ENCODE measurements at places on chromosomes 11 and 22. TPM values are rescaled to one million over a fixed set of nuclear protein-coding genes. Genes with fewer than 3 reads are reported as not detected.

MMP8 gene
- polyA plus RNA-seq, result 0.08 TPM

GRCh38 chr22:29203488-29204454 is 1.9 kb upstream of the EMID1 start:
- H3K27me3 ChIP-seq, result no peaks in the 10 kb centered on the region
- no peak overlapping the region for H3K27ac ChIP-seq
- no peak overlapping the region for H3K4me3 ChIP-seq

DNA sequence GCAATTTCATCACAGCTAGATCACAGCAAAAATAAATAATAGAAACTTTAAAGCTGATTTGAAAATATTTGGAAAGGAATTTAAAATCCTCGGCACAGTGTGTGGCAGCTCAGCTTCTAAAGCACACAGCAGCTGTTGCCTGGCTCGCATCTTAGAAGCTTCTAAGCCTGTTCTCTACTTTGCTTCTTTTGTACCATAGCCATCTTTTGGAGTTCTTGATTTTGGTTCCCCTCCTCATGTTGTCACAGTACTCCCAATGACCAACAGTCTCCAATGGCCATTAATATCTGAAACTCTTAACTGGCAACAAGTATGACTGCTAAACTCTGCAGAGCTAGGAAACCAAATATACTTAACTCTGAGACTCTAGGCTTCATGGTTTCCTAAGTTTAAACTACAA is 28.8 kb downstream of the CHKA start:
- no peak overlapping the region for H3K27ac ChIP-seq
- no peaks in the 10 kb centered on the region for H3K36me3 ChIP-seq

- DNase-seq, result no peak
- no peak overlapping the region for H3K27ac ChIP-seq
- H3K27me3 ChIP-seq, result no peaks in the 10 kb centered on the region
- no peaks in the 10 kb centered on the region for H3K36me3 ChIP-seq
- H3K4me3 ChIP-seq, result no peak overlapping the region
- no peaks in the 10 kb centered on the region for H3K4me1 ChIP-seq
Measured at GRCh38 chr22:27440304-27440865, 361.2 kb downstream of the MN1 start.

DNA sequence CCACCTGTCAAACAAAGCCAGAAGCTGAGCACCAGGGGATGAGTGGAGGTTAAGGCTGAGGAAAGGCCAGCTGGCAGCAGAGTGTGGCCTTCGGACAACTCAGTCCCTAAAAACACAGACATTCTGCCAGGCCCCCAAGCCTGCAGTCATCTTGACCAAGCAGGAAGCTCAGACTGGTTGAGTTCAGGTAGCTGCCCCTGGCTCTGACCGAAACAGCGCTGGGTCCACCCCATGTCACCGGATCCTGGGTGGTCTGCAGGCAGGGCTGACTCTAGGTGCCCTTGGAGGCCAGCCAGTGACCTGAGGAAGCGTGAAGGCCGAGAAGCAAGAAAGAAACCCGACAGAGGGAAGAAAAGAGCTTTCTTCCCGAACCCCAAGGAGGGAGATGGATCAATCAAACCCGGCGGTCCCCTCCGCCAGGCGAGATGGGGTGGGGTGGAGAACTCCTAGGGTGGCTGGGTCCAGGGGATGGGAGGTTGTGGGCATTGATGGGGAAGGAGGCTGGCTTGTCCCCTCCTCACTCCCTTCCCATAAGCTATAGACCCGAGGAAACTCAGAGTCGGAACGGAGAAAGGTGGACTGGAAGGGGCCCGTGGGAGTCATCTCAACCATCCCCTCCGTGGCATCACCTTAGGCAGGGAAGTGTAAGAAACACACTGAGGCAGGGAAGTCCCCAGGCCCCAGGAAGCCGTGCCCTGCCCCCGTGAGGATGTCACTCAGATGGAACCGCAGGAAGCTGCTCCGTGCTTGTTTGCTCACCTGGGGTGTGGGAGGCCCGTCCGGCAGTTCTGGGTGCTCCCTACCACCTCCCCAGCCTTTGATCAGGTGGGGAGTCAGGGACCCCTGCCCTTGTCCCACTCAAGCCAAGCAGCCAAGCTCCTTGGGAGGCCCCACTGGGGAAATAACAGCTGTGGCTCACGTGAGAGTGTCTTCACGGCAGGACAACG is 11.7 kb downstream of the CXCR5 start:
- H3K4me1 ChIP-seq, result peaks cover 16% of the 10 kb centered on the region
- H3K27ac ChIP-seq, result no peak overlapping the region
- no peaks in the 10 kb centered on the region for H3K27me3 ChIP-seq
- H3K4me3 ChIP-seq, result no peak overlapping the region
- no peaks in the 10 kb centered on the region for H3K36me3 ChIP-seq

- H3K36me3 ChIP-seq, result no peaks in the 10 kb centered on the region
- H3K4me1 ChIP-seq, result no peaks in the 10 kb centered on the region
- H3K4me3 ChIP-seq, result no peak overlapping the region
- H3K27ac ChIP-seq, result no peak overlapping the region
Measured at GRCh38 chr11:121282886-121283502, 9.6 kb upstream of the SC5D start.

RNF215 gene
- 13.9 TPM for polyA plus RNA-seq

GRCh38 chr11:12224537-12224893 is 114.1 kb downstream of the MICAL2 start:
- DNase-seq, result peak; percentile 62
- H3K4me3 ChIP-seq, result no peak overlapping the region
- H3K27me3 ChIP-seq, result no peaks in the 10 kb centered on the region

GRCh38 chr22:42596336-42596735 is 18.3 kb downstream of the POLDIP3 start:
- H3K27ac ChIP-seq, result no peak overlapping the region
- peaks cover 81% of the 10 kb centered on the region for H3K36me3 ChIP-seq
- H3K4me3 ChIP-seq, result no peak overlapping the region
- DNase-seq, result no peak
- no peaks in the 10 kb centered on the region for H3K27me3 ChIP-seq

DNA sequence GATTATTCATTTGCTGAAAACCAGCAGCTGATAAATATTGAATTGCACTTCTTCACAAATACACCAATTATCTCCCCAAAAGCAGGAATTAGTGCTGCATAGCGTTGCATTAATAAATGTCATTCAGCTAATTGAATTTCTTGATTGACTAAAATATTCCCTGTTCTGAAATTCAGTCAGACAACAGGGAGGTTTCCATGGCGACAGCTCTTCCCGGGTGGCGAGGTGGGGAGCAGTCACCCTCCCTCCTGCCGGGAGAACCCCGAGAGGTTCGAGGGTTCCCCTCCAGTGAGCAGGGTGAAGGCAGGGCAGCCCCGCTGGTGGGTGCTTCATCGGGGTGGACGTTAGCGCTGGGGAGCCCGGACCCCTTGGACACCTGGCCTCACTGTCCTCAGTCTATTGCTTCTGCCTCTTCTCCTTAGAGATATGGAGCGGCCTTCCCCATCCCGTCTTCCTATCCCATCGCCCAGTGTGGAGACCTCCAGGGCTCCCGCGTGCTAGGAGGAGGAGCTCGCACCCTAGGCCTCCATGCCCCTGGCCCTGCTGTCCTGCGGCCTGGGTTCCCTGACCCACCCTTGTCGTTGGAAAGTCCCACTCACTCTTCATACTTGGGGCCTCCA is 983.5 kb downstream of the BRD1 start:
- H3K36me3 ChIP-seq, result no peaks in the 10 kb centered on the region
- H3K27me3 ChIP-seq, result no peaks in the 10 kb centered on the region
- no peak overlapping the region for H3K27ac ChIP-seq
- no peak overlapping the region for H3K4me3 ChIP-seq
- no peak for DNase-seq

- no peaks in the 10 kb centered on the region for H3K27me3 ChIP-seq
- peak overlapping the region; percentile 40 for H3K27ac ChIP-seq
- H3K36me3 ChIP-seq, result no peaks in the 10 kb centered on the region
- peak overlapping the region; percentile 21 for H3K4me3 ChIP-seq
- peaks cover 9% of the 10 kb centered on the region for H3K4me1 ChIP-seq
- peak; percentile 93 for DNase-seq
Measured at GRCh38 chr22:27377501-27378295, 423.9 kb downstream of the MN1 start.

OR5P2 gene
- not detected for polyA plus RNA-seq

DNA sequence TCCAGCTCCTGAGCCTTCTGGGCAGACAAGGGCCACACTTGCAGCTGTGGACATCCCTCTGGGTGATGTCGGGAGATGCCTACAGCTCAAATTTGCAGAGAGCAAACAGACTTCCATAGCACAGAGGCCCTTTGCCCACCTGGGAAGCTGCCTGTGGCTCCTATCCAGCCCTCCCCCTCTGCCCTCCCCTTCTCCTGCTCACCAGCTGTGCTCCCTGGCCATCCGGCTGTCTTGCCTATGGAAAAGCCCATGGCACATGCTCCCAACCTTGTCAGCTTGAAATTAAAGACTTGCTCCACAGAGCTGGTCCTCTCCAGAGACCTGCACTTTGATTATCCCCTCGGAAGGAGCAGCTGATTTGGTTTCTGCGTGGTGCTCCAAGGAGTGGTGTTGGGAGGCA is 118.9 kb upstream of the NECTIN1 start:
- no peaks in the 10 kb centered on the region for H3K4me1 ChIP-seq
- H3K36me3 ChIP-seq, result no peaks in the 10 kb centered on the region
- no peak overlapping the region for H3K4me3 ChIP-seq
- H3K27me3 ChIP-seq, result no peaks in the 10 kb centered on the region
- no peak overlapping the region for H3K27ac ChIP-seq
- DNase-seq, result no peak

PTPN5 gene
- 1.3 TPM for polyA plus RNA-seq

GRCh38 chr11:61914471-61915171 is 2.7 kb downstream of the RAB3IL1 start:
- no peak for DNase-seq
- H3K4me3 ChIP-seq, result no peak overlapping the region
- H3K4me1 ChIP-seq, result no peaks in the 10 kb centered on the region
- no peak overlapping the region for H3K27ac ChIP-seq

GRCh38 chr11:94840209-94840608 is 72.1 kb downstream of the AMOTL1 start:
- no peak overlapping the region for H3K4me3 ChIP-seq
- no peaks in the 10 kb centered on the region for H3K36me3 ChIP-seq
- H3K27ac ChIP-seq, result no peak overlapping the region
- H3K4me1 ChIP-seq, result no peaks in the 10 kb centered on the region
- DNase-seq, result no peak
- H3K27me3 ChIP-seq, result no peaks in the 10 kb centered on the region

DNA sequence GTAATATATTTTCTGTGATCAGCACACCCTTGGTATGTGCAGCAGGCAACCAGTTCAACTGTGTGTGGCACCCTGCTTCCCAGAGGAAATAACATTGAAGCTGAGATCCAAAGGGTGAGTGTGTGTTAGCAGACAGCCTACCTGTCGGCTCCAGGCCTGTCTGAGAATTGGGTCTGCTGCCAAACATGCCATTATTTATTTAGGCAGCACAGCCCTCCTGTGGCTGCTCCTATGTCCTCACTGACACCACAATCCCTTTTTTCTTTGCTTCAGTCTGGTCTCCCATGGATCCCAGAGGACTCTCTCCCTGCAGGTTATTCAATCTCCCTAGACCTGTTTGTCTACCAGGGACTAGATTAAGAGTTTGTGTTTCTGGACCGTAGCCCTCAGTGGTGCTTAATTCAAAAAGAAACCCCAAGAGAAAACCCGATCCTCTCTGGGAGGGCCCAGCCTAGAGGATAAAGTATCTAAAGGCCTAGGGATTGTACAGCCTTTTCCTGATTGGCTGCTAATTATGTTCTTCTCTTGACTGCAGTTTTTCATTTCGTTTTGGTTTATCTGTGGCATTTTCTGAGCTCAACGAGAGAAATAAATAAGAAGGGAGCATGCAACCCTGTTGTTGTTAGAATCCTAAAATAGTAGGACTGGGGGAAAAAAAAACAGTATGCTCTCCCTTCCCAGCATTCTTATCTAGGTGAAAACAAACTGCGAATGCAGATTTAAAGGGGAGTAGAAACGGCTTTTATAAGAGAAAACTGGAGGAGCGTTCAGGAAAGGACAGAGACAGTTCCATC is 24.1 kb downstream of the KCNE3 start:
- H3K4me1 ChIP-seq, result peaks cover 18% of the 10 kb centered on the region
- DNase-seq, result peak; percentile 81
- H3K36me3 ChIP-seq, result no peaks in the 10 kb centered on the region
- no peak overlapping the region for H3K4me3 ChIP-seq

GRCh38 chr11:102276783-102277182 is 40.5 kb upstream of the BIRC3 start:
- no peaks in the 10 kb centered on the region for H3K27me3 ChIP-seq
- no peaks in the 10 kb centered on the region for H3K36me3 ChIP-seq
- no peak overlapping the region for H3K27ac ChIP-seq
- H3K4me1 ChIP-seq, result peaks cover 31% of the 10 kb centered on the region
- no peak overlapping the region for H3K4me3 ChIP-seq

OR52E4 gene
- not detected for polyA plus RNA-seq

DNA sequence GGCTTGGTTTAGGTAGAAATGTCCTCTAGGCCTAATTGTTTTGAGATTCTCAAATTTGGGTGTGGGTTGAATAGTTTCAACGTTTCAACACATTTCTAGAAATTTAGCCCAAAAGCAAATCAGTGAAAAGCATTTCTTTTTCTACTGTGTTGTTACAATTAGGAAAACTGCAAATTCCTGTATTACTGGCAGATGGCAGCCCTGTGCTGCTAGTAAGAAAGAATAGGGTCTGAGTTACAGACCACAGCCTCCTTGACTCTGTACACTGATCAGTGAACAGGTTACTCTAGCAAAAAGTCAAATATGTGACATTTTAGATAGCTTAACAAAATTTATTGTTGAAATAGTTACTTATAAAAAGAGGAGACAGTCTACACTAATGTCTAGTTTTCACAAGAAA is 703.0 kb downstream of the JRKL start:
- H3K36me3 ChIP-seq, result no peaks in the 10 kb centered on the region
- H3K27ac ChIP-seq, result no peak overlapping the region
- H3K27me3 ChIP-seq, result no peaks in the 10 kb centered on the region
- no peak for DNase-seq
- no peak overlapping the region for H3K4me3 ChIP-seq

DNA sequence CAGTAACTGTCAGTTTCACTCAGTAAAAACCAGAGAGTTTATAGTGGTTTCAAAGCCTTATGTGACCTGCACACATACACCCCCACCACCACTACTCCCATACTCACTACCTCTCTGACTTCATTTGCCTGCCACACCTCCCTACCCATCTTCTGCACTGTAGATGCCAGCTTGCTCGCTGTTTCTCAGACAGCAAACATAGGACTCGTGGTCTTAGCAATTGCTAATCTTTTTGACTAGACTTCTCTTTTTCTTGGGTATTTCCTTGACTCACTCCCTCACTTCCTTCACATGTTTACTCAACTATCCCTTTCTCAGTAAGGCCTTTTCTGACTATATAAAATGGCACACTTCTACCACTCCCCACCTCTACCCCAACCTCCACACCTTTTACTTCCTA is 27.8 kb downstream of the CEP295 start:
- H3K36me3 ChIP-seq, result peaks cover 20% of the 10 kb centered on the region
- no peaks in the 10 kb centered on the region for H3K27me3 ChIP-seq
- H3K4me1 ChIP-seq, result no peaks in the 10 kb centered on the region
- H3K4me3 ChIP-seq, result no peak overlapping the region

GRCh38 chr11:35655254-35655653 is 7.3 kb upstream of the TRIM44 start:
- no peaks in the 10 kb centered on the region for H3K4me1 ChIP-seq
- no peak for DNase-seq
- no peaks in the 10 kb centered on the region for H3K27me3 ChIP-seq
- no peaks in the 10 kb centered on the region for H3K36me3 ChIP-seq

MPZL2 gene
- 15.6 TPM for polyA plus RNA-seq

GRCh38 chr22:40348025-40348658 is 1.8 kb downstream of the ADSL start:
- H3K4me3 ChIP-seq, result no peak overlapping the region
- H3K27me3 ChIP-seq, result no peaks in the 10 kb centered on the region
- no peaks in the 10 kb centered on the region for H3K36me3 ChIP-seq
- no peak overlapping the region for H3K27ac ChIP-seq
- no peaks in the 10 kb centered on the region for H3K4me1 ChIP-seq

HEPHL1 gene
- not detected for polyA plus RNA-seq

- no peaks in the 10 kb centered on the region for H3K36me3 ChIP-seq
- no peaks in the 10 kb centered on the region for H3K27me3 ChIP-seq
- no peaks in the 10 kb centered on the region for H3K4me1 ChIP-seq
- no peak for DNase-seq
- H3K27ac ChIP-seq, result no peak overlapping the region
Measured at GRCh38 chr22:48145738-48146137, 1383.3 kb downstream of the TBC1D22A start.
